ENCODE measurements at places on chromosomes 2 and 18.

- DNase-seq = no peak
Measured at GRCh38 chr2:44663471-44664073, 277.9 kb upstream of the SIX3 start.

GRCh38 chr2:242013771-242014170, 144.2 kb downstream of the RTP5 start:
- DNase-seq = no peak

DNA sequence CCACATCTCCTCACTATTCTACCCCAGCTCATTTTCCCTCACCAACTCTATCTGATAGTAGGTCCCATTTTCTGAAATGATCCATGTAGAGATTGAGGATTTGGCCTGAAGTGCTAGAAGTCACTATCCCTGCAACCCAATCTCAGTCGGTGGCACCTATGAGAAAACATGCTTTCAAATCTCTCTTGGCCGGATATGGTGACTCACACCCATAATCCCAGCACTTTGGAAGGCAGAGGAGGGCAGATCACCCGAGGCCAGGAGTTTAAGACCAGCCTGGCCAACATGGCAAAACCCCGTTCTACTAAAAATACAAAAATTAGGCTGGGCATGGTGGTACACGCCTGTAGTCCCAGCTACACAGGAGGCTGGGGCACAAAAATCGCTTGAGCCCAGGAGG, 19.1 kb upstream of the MARCHF4 start:
- DNase-seq = peak; percentile 35

DNA sequence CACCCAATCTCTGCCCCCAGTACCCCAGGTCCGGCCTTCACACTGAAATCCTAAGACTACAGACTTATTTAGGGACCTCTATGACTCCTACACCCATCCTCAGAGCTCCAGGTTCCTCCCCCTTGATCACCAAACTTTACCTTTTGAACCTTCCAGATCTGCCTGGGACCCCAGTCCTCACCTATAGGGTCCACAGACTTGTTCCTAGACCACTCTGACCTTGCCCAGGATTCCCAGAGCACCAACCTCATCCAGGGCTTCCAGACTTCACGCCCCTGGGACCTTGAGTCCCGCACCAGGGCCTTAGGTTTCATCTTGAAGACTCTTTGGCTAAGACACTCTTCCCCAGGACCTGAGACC, 462 bp downstream of the CHCHD5 start:
- DNase-seq = no peak

DNA sequence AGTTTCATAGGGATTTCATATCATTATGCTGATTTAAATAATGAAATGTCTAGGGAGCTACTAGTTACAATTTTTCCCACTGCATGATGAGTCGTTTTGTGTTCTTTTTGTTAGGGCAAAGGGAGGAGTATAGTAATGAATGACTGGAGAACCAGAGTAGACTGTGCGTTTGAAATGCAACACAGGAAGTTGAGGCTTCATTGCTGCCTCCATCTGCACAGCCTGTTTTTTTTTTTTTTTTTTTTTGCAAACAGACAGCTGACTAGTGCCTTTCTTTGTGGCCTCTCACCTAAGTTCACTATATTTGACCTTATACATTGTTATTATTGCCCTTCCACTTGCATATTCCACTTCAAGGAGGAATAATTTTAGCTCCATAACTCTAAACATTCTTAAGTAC, 286.7 kb upstream of the LRRTM1 start:
- no peak for DNase-seq
